ENCODE measurements at places on chromosomes 12 and 14. TPM values are rescaled to one million over a fixed set of nuclear protein-coding genes. Genes with fewer than 3 reads are reported as not detected.

DNA sequence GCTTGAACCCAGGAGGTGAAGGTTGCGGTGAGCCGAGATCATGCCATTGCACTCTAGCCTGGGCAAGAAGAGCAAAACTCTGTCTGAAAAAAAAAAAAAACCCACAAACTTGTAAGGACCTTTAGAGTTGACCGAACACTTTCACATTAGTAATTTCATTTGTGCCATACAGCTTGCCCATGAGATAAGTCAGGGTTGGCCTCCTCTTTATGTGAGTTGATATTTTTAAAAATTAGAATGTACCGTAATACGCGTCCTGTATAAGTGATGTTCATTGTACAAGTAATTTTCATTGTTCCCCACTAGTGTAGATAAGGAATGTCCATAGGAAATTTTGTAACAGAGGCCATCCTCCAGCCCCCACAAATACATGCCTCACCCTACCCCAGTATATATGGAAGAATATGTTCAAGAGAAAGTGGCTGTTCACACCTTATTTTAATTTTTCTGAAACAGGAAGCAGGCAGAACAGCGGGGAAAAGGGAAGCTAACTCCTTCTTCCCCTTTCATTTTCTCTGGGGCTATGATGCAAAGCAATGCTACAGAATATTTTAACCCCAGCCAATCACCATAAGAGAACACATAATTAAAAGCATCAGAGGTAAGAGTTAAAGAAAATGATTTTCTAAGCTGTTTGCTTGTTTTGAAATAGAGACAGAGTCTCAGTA, 31.9 kb upstream of the HIF1A start:
- no peaks in the 10 kb centered on the region for H3K36me3 ChIP-seq
- H3K27ac ChIP-seq, result peak overlapping the region; percentile 3
- DNase-seq, result no peak
- no peaks in the 10 kb centered on the region for H3K27me3 ChIP-seq

DNA sequence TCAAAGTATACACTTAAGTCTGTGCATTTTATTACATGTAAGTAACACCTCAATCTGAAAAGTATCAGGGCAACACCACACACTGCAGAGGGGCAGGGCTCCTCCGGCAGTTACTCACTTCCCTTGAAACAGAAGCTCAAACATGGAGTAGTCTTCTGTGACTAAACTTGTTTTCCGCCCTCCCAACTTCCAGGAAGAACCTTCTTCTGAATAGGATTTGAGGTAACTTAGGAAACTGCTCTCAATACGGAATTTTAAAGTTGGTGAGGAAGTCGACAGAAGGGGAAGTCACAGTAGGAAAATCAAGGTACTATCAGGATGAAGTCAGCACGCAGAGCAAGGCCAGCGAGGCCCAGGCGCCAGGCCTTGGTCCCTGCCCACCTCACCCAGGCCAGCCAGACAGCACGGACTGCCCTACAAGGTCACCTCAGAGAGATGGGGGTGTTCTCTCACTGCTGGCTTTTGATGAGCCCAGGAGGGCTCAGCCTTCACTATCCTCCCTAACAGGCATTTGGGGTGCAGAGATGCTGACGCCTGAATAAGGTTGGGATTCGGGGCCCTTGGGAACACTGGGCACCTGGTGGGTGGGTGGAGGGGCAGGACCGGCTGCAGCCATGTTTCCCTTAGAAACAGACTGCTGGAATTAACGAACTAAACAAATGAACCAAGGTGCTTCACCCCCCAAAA, 5.8 kb downstream of the ANKRD9 start:
- no peaks in the 10 kb centered on the region for H3K36me3 ChIP-seq
- no peak overlapping the region for H3K27ac ChIP-seq
- no peaks in the 10 kb centered on the region for H3K4me1 ChIP-seq

GRCh38 chr14:69443296-69443805, 41.2 kb upstream of the PLEKHD1 start:
- H3K27me3 ChIP-seq, result no peaks in the 10 kb centered on the region
- H3K27ac ChIP-seq, result no peak overlapping the region
- no peaks in the 10 kb centered on the region for H3K4me1 ChIP-seq
- DNase-seq, result no peak
- no peak overlapping the region for H3K4me3 ChIP-seq
- H3K36me3 ChIP-seq, result no peaks in the 10 kb centered on the region

DNA sequence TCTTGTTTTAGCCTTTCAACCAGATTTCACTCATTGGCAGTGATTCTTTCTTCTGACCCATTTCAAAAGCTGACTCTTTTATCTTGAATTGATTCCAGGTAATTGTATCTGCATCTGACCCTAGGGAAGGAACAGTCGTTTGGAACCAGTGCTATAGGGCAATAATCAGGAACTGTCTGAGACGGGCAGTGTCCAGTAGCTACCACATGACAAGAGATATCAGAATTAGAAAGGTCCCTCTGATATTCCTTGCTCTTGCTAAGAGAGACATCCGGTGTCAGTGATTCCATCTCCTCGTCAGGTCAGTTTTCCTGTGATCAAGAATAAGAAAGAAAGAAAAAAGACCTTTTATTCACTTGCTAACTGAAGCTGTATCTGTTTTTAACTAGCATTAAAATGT, 47.8 kb upstream of the PDE3A start:
- H3K27ac ChIP-seq, result no peak overlapping the region
- no peaks in the 10 kb centered on the region for H3K36me3 ChIP-seq
- H3K4me1 ChIP-seq, result no peaks in the 10 kb centered on the region
- no peak for DNase-seq

Gene PLA2G1B
- not detected for total RNA-seq

- no peak for DNase-seq
- H3K27ac ChIP-seq, result no peak overlapping the region
- H3K36me3 ChIP-seq, result no peaks in the 10 kb centered on the region
- no peak overlapping the region for H3K4me3 ChIP-seq
- H3K4me1 ChIP-seq, result no peaks in the 10 kb centered on the region
- H3K27me3 ChIP-seq, result no peaks in the 10 kb centered on the region
Observed at GRCh38 chr12:113274848-113275247, 53.6 kb downstream of the TPCN1 start.

Gene BDKRB1
- total RNA-seq, result 3.2 TPM

DNA sequence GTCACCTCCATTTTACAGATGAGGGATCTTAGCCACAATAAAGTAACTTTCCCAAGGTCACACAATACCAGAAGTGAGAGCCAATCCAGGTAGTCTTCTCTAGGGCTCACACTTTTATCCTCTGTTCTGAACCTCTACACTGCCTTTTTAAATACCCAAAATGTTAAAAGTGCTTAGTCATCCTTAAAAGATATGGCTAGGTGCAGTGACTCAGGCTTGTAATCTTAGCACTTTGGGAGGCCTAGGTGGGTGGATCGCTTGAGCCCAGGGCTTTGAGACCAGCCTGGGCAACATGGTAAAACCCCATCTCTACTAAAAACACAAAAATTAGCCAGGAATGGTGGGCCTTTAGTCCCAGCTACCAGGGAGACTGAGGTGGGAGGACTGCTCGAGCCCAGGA, 104.1 kb upstream of the PPP4R3A start:
- H3K27ac ChIP-seq, result no peak overlapping the region
- H3K4me1 ChIP-seq, result no peaks in the 10 kb centered on the region
- H3K36me3 ChIP-seq, result no peaks in the 10 kb centered on the region
- H3K4me3 ChIP-seq, result no peak overlapping the region

Gene DBX2
- total RNA-seq, result not detected

DNA sequence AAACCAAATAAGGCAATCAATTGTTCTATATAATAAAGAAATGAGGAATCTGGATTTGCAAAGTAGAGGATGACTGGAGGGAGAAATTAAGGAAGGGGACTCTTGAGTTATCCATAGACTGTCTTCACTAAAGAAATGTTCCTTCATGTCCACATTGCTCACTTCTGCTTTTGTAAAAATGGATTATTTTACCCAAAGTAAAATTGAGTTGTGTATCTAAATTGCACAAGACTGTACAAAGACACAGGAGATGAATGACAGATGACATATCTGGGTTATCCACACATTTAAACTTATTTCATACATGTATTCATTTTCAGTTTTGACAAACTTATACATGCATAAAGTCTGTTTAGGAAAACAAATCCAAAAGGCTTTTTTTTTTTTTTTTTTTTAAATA, 11.3 kb downstream of the ATP2B1 start:
- no peaks in the 10 kb centered on the region for H3K4me1 ChIP-seq
- H3K36me3 ChIP-seq, result no peaks in the 10 kb centered on the region
- no peak overlapping the region for H3K27ac ChIP-seq
- H3K4me3 ChIP-seq, result no peak overlapping the region

DNA sequence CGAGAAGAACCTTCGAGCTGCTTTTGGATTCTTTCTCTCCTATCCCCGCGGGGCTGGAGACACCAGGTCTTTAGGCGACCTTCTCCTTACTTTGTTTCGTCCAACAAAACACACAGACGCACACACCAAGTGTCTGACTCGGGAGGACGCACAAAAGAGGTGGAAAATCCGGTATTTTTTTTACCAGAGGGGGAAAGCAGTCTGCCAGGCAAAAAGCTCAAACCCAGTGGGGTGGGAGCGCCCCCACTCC, 2.1 kb downstream of the SIX4 start:
- H3K27me3 ChIP-seq, result peaks cover 54% of the 10 kb centered on the region
- H3K4me1 ChIP-seq, result peaks cover 7% of the 10 kb centered on the region
- no peak overlapping the region for H3K27ac ChIP-seq
- DNase-seq, result no peak
- H3K4me3 ChIP-seq, result peak overlapping the region; percentile 58

DNA sequence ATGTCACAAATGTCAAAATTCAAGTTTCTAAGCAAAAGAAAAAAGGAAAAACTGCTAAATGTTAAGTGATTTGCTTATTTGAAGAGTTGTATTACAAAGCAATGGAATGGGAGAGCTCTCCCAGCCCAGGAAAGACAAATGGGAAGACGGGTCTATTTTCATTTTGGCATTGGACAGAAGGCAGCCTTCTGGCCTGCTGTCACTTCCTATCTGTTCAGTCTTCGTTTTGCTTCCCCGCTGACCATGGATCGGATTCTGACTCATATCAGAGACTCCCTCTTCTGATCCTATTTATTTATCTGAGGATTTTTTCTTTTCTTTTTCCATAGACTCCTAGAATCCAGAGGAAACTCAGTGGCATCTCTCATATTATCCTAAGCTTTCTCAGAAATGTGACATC, 634.9 kb downstream of the DIO2 start:
- no peak overlapping the region for H3K27ac ChIP-seq
- no peak overlapping the region for H3K4me3 ChIP-seq
- H3K36me3 ChIP-seq, result no peaks in the 10 kb centered on the region
- DNase-seq, result no peak
- H3K27me3 ChIP-seq, result no peaks in the 10 kb centered on the region

DNA sequence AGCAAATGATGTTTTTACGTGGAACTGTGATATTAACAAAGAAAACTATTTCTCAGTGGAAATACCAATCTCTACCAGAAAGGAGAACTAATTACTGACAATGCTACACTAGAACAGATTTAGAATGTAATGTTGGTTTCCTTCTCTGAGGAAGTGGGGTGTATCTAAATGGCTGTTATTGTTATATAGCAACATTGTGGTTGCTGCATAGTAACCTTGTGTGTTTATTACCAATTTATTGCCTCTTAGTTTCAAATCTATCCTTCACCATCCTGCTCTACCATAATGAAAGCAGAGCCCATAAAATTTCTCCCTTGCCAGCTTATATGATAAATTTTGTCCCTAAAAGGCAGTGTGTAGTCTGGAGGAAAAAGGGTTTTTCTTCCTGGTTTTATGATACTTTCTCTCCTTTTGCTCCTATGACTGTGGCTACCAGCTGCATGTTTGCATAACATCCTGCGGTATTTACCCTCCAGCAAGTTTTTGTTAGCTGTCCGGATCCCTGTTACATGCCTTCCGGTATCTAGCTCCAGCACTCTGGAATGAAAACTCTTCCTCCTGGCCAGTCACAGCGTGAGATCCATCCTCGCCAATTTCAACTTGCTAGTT, 5.7 kb upstream of the KLRK1 start:
- no peaks in the 10 kb centered on the region for H3K27me3 ChIP-seq
- DNase-seq, result peak; percentile 68
- H3K36me3 ChIP-seq, result no peaks in the 10 kb centered on the region

DNA sequence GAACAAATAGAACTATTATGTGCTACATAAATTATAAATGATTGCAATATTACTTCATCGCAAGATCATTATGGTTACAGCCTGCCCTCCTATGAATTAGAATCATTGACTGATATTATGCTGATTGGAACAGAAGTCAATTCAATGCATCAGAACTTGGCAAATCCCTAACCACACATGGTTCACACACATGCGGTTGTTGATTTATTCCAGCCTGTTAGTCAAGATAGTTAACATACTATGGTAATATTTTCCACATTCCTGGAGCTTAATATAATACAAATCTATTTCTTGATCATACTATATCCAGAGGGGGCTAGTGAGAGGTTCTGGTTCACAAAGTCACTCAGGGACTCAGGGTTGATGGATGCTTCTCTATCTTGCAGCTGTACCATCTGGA, 9.7 kb upstream of the CACNA1C start:
- no peaks in the 10 kb centered on the region for H3K36me3 ChIP-seq
- no peak overlapping the region for H3K4me3 ChIP-seq
- no peak for DNase-seq

Gene SIRT4
- total RNA-seq, result 1.3 TPM

DNA sequence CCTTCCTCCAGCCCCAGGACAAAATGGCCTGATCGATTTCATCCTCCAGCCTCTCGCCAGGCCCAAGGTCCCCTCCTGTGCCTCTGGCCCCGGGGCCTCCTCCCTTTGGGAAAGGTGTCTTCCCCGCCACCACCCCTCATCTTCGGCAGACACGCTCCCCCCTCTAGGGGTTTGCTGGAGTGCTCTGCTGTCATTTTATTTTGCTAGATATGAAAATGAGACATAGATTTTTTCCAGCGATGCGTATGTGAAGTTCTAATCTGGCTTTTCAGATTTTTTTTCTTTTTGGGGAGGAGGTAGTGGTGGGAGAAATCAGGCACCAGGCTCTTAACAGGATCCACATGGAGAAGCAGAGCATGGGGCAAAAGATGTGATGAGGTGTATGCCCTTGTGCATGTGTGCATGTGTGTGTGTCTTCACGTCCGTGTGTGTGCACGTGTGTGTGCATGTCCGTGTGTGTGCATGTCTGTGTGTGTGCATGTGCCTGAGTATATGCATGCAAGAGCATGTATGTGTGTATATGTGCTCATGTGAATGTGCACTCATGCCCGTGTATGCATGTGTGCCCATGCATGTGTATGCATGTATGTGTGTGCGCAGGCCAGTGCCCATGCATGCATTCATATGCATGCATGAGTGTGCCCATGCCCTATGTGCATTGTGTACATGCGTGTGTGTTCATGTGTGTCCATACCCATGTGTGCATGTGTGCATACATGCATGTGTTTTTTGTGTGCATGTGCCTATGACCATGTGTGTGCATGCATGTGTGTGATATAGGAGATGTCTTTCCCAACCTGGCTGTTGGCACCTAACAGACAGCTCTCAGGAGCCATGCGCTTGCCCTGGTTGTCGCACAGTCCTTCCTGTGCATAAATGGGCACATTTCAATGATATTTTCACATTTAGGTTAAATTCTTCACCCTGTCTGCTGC, 203.0 kb downstream of the RBM19 start:
- no peaks in the 10 kb centered on the region for H3K4me1 ChIP-seq
- no peak for DNase-seq
- no peak overlapping the region for H3K4me3 ChIP-seq
- no peak overlapping the region for H3K27ac ChIP-seq
- no peaks in the 10 kb centered on the region for H3K36me3 ChIP-seq

GRCh38 chr12:5088586-5089264, 45.0 kb downstream of the KCNA5 start:
- no peak overlapping the region for H3K4me3 ChIP-seq
- H3K27ac ChIP-seq, result no peak overlapping the region
- no peaks in the 10 kb centered on the region for H3K27me3 ChIP-seq
- DNase-seq, result no peak
- no peaks in the 10 kb centered on the region for H3K4me1 ChIP-seq

Gene SLC25A21
- total RNA-seq, result 0.77 TPM

GRCh38 chr14:56150645-56151345, 32.6 kb downstream of the PELI2 start:
- no peak overlapping the region for H3K4me3 ChIP-seq
- no peak overlapping the region for H3K27ac ChIP-seq
- H3K27me3 ChIP-seq, result no peaks in the 10 kb centered on the region
- no peaks in the 10 kb centered on the region for H3K36me3 ChIP-seq
- no peaks in the 10 kb centered on the region for H3K4me1 ChIP-seq
